Tongue (tissue), 3 donors: ENCODE measurements at places on chromosomes 13 and 19.

GRCh38 chr13:62280590-62280989 is 864.9 kb upstream of the PCDH20 start:
- DNase-seq, result no peak

GRCh38 chr19:15118789-15119494 is 11.7 kb downstream of the SYDE1 start:
- DNase-seq, result no peak

GRCh38 chr13:25085125-25085742 is 10.7 kb upstream of the PABPC3 start:
- peak; percentile 49 for DNase-seq

DNA sequence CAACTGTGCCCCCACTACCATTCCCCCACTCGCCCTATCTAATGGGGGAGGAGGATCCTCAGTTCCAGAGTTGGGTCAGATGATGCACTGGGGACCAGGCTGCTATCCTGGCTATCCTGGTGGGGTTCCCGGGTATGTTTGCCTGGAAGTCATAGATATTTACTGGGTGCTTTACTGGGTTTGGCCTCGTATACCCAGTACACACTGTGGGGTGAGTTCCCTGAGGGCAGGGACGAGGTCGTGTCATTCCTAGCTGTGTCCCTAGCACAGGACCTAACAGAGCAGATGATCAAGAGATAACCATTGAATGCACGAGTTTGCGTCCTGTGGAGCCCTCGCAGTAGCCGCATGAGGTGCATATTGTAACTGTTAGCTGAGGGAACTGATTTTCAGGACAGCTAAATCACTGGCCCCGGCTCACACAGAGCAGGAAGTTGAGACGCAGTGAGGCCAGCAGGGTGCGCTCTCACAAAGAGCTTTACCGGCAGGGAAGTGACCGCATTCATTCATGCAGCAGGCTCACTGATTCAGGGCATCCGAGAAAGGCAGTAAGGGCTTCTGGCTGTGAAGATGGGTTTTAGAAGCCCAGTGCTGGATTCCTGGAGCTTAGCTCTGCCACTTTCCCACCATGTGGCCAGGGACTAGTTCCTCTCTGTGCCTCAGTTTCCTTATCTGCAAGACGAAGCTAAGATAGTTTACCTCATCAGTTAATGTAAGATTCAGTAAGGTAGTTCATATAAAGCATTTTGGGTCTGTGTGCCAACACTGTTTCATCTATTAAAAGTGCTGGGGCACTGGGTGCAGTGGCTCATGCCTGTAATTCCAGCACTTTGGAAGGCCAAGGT is 6.0 kb downstream of the RUVBL2 start:
- DNase-seq, result peak; percentile 74

GRCh38 chr13:112215871-112216270 is 148.9 kb downstream of the SOX1 start:
- DNase-seq, result no peak

GRCh38 chr13:23992781-23993679 is 95.7 kb upstream of the C1QTNF9B start:
- peak; percentile 96 for DNase-seq

DNA sequence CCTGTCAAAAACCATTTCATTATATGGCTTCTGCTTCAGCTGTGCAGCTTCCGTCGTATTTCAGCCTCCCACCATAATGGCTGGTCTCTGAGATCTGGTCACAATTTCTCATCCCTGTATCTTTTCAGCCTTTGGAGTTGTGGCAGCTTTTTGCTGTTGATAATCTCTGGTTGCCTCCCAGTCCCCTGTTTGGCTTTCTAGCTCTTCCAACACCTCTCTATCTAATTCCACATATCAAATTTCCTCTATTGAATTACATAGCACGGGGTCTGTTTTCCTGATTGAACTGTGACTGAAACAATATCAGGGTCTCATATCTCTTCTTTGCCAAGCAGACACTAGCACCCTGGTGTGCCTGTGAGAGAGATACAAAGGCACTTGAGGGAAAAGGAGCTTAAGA is 222.1 kb upstream of the OBI1 start:
- no peak for DNase-seq

GRCh38 chr13:36981156-36981743 is 17.9 kb downstream of the ALG5 start:
- peak; percentile 66 for DNase-seq

DNA sequence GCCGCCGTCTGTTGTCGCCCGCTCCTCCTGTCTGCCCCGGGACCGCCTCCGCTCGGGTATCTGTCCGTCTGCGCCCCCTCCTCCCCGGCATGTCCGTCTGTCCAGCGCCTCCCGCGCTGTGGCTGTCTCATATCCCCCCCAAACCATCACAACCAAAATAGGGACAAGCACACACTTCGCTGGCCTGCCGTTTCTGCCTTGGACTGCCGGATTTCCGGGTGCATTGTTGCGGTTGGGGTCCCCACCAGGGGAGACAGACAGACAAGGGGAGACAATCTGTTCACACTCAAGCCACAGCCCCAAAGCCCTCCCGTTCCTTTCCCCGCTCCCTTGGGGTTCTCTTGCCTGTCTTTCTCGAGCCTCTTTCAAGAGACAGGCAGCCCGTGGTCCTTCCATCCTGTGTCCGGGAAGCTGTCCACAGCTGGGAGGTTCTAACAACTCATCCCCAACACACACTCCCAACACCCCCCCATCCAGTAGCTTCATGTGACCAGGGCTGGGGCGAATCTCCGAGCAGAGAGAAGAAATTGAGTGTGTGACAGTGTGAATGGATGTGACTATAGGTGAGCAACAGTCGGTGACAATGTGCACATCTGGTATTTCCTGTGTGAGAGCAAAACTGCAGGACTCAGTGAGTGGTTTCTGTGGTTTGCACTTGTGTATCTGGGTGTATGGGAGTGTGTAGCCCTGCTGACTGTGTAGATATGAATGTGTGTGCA is 16.5 kb upstream of the FOSB start:
- DNase-seq, result peak; percentile 73

DNA sequence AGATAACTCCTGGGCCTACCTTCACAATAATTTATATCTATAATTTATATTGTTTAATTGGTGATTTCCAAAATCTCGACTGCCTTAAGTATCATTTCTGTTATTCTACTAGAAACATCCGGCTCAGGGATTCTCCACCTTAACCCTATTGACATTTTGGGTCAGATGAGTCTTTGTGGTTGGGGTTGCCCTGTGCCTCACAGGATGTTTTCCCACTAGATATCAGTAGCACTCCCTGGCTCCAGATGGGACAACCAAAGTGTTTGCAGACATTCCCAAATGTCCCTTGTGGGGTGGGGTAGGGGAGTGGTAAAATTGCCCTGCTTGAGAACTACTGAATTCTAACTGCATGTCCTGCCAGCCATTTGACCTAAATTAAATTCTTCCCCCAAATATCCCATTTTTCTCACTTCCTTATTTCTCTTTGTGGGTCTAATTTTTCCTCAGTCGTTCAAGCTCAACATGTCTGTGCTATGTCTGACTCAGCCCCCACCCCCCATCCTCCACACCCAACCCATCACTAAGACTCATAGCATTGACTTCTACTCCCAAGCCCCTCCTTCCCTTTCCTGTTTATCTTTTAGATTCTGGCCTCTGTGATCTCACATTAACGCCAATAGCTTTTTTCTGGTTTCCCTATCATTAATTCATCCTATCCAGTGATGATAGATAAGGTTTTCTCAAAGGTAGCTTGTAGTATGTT is 545.1 kb downstream of the EFNB2 start:
- no peak for DNase-seq

GRCh38 chr13:30466358-30466714 is 600 bp upstream of the HMGB1 start:
- peak; percentile 68 for DNase-seq

- DNase-seq, result no peak
Measured at GRCh38 chr19:55324662-55325061, 479 bp downstream of the TMEM150B start.

DNA sequence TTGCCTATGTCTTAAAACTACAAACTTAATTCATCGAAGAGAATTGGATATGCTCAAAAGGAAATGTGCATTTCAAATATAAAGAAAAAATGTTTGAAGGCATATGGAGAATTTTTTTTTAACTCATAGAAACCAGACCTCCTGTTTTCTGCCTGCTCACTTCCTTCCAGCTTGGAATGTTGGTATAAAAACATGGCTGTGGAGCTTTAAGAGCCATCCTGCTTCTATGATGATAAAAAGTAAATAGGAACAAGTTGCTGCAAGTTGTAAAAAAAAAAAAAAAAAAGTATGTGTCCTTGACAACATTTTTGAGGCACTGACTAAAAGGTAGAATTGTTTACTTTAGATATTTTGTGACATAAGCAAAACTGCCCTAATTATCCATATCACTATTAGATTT is 1230.7 kb downstream of the PCDH9 start:
- no peak for DNase-seq

- DNase-seq, result peak; percentile 93
Measured at GRCh38 chr19:33795370-33796163, 1.1 kb upstream of the KCTD15 start.

DNA sequence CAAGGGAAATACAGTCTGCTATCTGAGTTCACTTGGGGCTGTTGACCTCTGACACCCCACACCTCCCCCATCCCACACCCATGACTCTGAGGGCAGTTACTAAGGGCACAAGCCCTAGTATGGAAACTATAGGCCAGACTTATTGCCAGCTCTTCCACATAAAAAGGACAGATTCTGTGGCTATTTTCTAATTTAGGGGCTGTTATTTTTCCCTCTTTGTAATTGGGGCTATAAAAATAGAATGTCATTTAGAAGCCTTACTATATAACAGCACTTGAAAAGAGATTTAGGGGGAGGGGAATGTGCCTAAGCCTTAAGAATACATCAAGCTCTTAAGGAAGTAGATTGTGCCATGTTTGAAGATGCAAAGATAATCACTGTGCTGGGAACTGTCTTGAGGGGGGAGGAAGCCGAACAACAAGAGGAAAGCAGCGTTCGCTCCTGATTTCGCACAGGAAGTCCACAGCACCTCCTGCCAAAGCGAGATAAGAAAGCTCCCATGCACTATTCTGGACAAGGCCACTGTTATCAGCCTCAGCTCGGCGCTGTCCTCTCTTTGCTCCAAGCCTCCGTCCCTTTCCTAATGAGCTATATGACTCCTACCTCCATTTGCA is 86.6 kb downstream of the FLT1 start:
- DNase-seq, result peak; percentile 13

DNA sequence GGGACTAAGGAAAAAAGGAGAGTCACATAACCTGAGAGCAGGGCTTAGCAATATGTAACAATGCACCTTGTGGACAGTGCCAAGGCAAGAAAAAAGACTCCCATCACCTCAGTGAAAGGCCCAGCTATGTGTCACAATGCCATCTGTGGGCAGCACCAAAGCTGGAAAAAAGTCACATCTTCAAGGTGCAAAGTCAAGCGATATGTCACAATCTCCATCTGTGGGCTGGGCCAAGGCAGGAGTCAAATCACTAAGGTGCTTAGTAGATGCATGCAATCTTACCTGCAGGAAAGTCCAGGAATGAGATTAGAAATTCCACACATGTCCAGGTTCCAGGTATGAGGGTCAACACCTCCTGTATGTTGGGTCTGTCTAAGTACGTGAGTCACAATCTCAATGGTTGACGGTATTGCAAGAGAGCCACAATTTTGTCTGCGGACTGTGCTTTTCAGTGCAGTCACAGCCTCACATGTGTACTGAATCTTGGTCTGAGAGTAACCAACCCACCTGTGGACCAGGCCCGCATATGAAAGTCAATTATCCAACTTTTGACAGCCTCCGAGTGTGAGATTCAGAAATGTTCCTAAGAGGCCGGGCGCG is 14.8 kb upstream of the ZNF43 start:
- DNase-seq, result no peak

DNA sequence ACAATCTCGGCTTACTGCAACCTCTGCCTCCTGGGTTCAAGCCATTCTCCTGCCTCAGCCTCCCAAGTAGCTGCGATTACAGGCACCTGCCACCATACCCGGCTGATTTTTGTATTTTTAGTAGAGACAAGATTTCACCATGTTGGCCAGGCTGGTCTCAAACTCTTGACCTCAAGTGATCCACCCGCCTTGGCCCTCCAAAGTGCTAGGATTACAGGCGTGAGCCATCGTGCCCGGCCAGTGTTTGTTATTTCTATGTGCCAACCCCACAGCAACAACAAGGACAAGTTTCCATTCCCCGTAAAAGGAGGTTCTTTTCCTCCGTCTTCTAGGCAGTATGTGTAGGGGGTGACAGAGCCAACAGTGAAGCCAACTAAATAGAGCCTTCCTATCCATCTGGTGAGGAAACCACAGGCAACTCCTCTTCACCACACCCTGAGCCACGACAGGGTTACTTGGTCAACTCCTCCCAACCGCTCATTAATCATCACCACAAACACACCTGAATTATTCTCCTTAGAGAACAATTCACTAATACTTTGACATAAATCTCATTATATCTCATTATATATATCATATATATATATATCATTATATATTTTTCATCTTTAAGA is 25.5 kb downstream of the FOXO1 start:
- no peak for DNase-seq

DNA sequence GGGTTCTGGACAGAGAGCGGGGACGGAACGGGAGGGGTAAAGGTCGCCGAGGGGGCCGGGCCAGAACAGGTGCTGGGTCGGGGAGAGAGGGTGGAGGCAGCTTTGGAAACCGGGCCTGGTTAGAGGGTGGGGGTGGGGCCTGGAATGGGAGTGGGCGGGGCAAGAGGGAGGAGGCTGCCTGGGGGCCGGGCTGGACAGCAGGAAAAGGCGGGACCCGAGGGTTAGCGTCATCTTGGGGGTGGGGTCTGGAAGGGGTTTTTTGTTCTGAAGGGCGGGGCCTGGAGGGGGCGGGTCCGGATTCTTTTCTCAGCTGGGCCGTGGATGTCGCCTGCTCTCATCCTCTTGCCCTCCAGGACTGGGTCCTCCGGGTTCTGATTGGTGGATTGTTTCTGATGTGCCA is 4.3 kb upstream of the ZNF813 start:
- DNase-seq, result peak; percentile 83
